Psoas muscle (tissue), 8 donors: ENCODE measurements at places on chromosomes 1 and 21. TPM values are rescaled to one million over a fixed set of nuclear protein-coding genes. Genes with fewer than 3 reads are reported as not detected.

GRCh38 chr1:125118147-125118993 is 3933.6 kb downstream of the SRGAP2C start:
- DNase-seq: no peak

Gene EDARADD
- not detected for polyA plus RNA-seq

Gene F5
- polyA plus RNA-seq: 0.08 TPM

- DNase-seq: no peak
These were observed 3901.8 kb downstream of the SRGAP2C start for GRCh38 chr1:125086611-125087010.

DNA sequence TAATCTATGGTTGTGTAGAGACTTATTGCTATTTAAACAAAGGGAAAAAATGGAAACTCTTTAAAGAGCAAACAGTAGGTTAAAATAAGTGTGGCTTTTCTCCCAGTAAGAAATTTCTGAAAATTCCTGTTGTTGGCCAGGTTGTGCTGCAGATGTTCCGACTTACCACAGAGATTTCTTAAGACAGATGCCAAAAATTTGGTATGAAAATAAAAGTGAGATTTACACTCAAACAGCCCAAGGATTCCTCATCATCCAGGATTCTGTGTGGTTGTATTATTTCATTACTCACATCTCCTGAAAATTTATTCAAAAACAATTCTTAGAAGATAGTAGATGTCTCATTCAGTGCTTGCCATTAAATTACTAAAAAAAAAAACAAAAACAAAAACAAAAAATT is 296.7 kb upstream of the PTBP2 start:
- no peak for DNase-seq

GRCh38 chr1:192518700-192519099 is 56.9 kb upstream of the RGS1 start:
- no peak for DNase-seq

GRCh38 chr1:168155910-168156309 is 19.2 kb upstream of the GPR161 start:
- no peak for DNase-seq

- DNase-seq: no peak
These were observed 2005.7 kb downstream of the MRPL39 start for GRCh38 chr21:23601549-23601948.

DNA sequence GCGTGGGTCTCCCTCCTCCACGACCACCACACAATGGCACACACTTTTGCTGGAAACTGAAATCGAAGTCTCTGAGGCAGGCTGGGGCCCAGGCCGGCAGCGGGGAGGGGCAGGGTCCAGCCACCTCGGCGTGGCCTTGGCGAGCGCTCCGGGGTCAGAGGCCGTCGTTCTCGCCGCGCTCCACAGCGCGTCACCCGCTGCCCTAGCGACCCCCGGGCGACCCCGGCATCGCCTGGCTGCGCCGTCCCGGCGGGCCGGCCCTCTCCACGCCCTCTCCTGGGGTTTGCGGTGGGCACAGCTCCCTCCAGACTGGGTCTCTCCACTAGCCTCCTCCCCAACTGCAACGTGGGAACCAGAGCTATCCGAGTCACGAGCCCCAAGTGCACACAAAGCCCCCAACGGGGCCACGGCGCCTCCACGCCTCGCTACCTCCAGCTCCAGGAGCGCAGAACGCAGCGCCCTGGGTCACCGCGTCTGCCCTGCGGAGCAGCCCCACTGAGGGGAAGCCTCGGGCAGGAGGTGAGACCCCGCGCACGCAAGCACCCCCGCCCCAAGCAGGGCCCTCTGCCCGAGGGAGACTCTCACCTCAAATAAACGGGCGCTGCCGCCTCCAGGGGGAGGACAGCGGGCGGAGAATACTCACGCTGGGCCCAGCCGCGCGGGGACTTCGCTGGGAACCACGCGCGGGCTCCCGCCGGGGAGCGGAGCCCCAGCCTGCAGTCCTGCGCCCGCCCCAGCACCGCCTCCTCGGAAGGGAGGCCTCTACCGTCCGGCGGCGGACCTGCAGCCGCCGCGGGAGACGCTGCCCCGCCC is 134.0 kb upstream of the BARHL2 start:
- peak; percentile 91 for DNase-seq

DNA sequence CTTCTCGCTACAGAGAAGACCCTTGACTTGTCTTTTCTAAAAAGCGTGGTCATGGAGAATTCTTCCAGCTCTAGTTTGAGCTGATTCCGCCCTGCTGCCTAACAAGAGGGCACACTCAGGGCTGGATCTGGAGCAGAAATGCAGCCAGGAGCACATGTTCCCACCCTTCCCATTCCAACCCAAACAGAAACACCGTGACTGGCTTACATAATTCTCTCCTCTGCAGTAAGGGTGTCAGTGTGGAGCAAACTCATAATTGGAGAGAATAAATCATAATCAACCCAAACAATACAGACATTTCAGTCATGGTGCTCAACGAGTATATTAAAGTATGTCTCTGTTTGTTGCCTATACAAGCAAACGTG is 34.5 kb downstream of the CTNNBIP1 start:
- DNase-seq: no peak

- DNase-seq: peak; percentile 25
These were observed 85.6 kb upstream of the WNT4 start for GRCh38 chr1:22228505-22228911.

DNA sequence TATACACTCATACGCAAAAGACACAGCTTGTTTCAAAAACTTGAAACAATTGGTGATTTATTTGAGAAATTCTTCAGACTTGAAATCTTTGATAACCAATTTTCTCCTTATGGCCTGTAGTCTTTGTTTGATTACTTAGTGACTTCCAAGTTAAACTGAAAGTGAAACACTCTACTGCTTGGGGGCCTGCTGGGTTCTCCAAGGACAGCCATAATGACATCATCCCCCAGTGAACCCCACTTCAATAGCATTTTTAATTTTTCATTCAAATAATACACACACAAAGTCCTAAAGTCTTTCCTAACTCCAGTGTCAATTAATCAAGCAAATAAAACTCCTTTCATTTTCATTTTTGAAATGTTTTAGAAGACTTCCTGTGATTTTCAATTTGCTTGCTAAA is 59.2 kb downstream of the KRTAP19-8 start:
- DNase-seq: no peak

Gene CACNA1E
- 0.05 TPM for polyA plus RNA-seq

Gene PLEKHA6
- polyA plus RNA-seq: 1.7 TPM

DNA sequence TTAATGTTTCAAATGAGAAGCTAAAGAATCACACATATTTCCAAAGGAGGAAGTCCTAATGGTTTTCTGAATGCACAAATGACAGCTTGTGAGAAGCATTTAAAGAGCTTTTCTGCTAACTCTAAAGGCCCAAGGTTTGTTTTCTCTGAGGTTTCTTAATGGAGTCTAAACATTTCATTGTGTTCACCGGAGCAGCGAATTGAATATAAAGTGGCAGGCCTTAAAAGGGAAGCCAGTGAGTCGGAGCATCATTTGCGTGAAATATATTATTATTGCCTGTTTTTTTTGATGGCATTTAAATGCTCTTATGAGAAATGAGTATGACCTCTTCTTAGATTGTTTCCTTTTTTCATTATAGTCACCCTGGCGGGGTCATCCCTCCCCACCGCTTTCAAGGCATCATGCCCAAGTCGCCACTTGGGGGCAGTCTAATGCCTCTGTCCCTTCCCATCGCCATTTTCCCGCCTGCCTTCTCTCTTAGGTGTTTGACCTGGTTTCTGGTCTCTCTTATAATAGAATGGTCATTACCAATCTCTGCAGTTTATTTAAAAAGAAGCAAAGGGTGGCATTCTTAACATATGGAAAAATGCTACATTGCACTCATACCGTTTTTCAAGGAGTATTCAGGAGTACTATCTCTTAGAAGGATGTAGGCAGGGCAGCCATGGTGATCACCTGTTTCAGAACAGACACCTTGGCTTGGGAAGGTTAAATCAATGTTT is 25.3 kb upstream of the OVAAL start:
- peak; percentile 72 for DNase-seq

DNA sequence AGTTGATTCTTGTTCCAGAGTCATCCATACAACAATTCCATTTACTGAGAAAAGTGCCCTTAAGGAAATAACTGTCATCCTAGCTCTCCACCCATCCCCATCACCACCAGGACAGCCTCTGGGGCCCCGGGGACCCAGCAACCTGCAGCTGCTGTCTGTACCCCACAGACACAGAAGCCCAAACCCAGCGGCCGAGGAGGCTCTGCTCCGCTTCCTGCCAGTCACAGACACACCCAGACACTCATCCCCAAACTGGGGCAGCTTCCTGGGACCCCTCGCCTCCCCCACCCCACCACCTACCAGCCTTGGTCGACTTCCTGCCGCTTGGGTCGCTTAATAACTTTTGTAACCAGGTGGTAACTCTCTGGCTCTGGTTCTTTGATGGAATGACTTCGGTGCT is 121.6 kb upstream of the SLC25A33 start:
- no peak for DNase-seq

- no peak for DNase-seq
These were observed 7.4 kb downstream of the HCRTR1 start for GRCh38 chr1:31624731-31625514.

DNA sequence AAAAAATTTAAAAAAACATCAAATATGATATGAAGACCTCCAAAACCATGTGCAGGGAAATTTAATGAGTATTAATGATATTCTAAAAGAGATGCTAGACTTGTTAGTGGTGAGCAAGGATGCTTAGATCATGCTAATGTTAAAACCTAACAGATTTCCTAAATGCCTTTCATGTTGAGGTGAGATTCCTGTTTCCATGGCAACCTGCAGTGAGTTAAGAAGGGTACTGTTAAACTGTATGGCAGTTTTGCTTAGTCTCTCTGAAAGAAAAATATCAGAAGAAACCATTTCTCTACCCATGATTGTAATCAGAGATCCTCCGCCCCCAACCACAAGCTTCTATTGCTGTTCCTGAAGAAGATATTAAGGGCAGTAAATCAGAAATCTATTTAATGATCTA is 321.6 kb upstream of the LRRC7 start:
- no peak for DNase-seq

Gene NCAM2
- 0.14 TPM for polyA plus RNA-seq

DNA sequence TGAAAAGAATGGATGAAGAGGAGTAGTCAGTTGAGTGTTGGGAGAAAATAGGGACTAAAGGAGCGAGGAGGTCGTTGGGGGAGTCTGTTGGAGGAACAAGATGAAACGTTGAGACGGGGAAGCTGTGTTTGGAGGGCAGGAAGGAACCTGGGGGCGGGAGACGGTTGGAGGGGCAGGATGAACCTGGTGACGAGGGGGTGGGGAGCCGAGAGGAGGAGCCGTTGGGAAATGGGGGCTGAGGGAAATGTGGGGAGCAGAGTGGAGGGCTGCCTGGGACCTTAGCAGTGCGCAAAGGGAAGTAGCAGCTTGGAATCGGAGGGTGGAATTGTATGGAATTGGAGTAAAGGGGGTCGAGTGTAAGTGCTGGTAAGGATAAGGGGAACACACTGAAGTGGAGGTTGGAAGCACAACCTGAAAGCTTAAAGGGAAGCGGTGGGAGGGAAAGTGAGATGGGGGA is 630 bp downstream of the MTF2 start:
- DNase-seq: peak; percentile 21
